Natural killer cell (primary cell): ENCODE measurements at places on chromosomes 16 and 17.
A peak's percentile ranks its signal among the peaks of the same experiment; 100 is the strongest.

DNA sequence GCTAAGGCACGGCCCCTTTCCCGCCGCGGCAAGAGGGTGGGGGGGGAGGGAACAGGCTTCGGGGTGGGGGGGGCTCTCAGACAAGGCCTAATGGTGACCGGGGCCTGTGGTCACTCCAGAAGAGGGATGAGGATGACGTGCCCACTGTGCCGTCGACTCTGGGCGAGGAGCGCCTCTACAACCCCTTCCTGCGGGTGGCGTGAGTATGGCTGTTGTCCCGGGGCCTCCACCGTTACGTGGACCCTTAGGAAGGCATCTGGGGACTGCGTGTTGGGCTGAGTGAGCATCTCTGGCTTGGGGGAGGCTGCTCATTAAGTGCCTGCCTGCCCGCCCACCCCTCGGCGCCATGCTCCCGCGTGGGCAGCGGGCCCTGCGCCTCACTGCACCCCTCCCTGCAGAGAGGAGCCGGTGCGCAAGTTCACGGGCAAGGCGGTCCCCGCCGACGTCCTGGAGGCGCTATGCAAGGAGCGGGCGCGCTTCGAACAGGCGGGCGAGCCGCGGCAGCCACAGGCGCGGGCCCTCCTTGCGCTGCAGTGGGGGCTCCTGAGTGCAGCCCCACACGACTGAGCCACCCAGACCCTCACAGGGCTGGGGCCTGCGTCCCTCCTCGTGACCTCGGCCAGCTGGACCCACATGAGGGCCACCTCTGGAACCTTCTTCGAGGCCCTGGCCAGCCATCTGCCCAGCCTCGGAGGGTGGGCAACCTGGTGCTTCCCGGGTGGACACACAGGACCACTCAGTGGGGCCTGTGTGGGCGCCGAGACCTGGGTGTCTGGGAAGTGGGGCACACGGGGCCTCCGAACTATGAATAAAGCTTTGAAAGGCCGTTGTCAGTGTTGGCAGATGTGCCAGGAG is 2.2 kb downstream of the HAGHL start:
- DNase-seq, result no peak

GRCh38 chr17:77325577-77326075 is 184.9 kb downstream of the SEC14L1 start:
- DNase-seq, result peak; percentile 50

- DNase-seq, result no peak
Observed at GRCh38 chr17:62929320-62929719, 36.7 kb upstream of the TANC2 start.

GRCh38 chr17:48925251-48925990 is 17.2 kb downstream of the UBE2Z start:
- DNase-seq, result no peak

- DNase-seq, result peak; percentile 18
Observed at GRCh38 chr17:50477976-50478375, 684 bp upstream of the RSAD1 start.

DNA sequence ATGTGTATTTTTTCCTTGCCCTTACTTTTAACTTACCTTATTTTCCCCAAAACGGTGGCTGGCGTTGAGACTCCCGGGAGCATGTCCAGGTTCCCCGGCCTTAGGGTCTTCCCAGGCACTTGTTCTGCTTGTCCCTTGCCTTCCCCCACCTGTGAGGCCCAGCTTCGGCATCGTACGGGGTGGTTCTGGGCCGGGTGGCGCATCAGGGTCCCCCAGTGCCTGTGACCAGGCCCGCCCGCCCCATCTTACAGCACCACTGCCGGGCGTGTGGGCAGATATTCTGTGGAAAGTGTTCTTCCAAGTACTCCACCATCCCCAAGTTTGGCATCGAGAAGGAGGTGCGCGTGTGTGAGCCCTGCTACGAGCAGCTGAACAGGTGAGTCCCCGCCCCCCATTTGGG is 7.4 kb downstream of the HGS start:
- DNase-seq, result no peak
